ENCODE measurements at places on chromosomes 3 and 15.

- no peak for DNase-seq
Observed at GRCh38 chr3:60990442-60990730, 260.9 kb downstream of the FHIT start.

- peak; percentile 6 for DNase-seq
Observed at GRCh38 chr3:156516284-156516683, 38.6 kb downstream of the SSR3 start.

GRCh38 chr3:19934098-19934566 lies at the start of gene EFHB:
Gene EFHB (minus strand): TSS chr3:19934217. CDS start chr3:19934018, 199 bp downstream.
- DNase-seq: peak; percentile 21

- no peak for DNase-seq
Observed at GRCh38 chr3:64983583-64984359, 296.0 kb upstream of the ADAMTS9 start.

GRCh38 chr15:101318147-101318819 lies 23.2 kb upstream of the SNRPA1 start:
- DNase-seq: no peak

GRCh38 chr3:134824791-134825190 lies 29.7 kb downstream of the EPHB1 start:
- no peak for DNase-seq

DNA sequence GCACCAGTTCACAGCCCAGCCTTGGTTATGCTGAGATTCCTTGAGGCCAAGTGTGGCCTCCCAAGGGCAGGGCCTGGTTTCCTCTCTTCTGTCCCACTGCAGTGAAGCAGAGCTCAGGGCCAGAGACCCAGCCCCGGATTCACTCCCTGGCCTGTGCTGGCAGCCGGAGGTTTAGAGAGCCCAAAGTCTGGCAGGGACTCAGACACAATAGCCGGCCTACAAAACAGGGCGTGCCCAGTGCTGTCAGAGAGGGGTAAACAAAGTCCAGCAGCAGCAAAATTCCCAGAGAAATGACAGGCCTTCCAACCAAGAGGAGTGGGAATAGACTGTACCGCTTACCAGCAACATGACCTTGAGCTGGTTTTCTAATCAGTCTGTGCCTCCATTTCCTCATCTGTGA lies 14.0 kb downstream of the VIPR1 start:
- DNase-seq: no peak

GRCh38 chr3:168575750-168576149 lies 480.0 kb upstream of the GOLIM4 start:
- DNase-seq: no peak

DNA sequence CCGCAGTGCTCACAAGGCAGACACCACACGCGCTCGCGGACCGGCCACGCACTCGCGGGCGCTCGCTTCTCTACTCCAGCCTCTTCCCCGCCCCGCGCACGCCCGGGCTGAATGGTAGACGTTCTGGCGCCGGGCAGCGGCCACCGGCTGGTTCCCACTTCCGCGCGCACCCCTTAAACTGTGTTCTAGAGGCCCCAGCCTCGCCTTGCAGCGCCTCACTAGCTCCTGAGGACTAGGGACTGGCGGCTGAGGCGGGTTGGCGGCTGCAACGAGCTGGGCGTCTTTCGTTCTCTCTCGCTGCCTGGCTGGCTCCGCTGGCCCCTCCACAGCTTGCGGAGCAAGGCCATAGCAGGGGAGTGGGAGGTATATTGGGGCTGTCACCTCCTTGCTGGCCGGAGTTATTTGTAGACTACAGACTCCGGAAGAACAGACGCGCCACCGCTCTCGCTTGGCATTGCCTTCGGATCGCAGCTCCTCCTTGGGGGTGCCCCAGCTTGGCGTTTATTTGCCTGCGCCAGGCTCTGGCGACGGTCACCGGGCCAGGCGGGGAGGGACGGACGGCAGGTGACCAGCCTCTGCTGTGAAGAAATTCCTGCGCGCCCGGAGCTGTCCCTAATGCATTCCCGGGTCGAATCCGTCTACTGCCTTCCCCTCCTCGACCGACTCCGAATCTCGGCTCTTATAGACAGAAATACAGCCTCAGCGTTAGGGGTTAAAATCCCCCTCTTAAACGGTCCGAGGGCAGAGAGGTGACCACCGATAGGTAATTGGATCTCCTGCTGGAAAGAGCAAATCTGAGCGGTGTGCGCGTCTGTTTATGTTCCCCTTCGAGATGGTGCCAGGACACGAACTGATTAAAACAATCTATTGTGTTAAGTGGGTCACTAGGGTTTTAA lies 1.3 kb downstream of the GREM1 start:
- DNase-seq: no peak

DNA sequence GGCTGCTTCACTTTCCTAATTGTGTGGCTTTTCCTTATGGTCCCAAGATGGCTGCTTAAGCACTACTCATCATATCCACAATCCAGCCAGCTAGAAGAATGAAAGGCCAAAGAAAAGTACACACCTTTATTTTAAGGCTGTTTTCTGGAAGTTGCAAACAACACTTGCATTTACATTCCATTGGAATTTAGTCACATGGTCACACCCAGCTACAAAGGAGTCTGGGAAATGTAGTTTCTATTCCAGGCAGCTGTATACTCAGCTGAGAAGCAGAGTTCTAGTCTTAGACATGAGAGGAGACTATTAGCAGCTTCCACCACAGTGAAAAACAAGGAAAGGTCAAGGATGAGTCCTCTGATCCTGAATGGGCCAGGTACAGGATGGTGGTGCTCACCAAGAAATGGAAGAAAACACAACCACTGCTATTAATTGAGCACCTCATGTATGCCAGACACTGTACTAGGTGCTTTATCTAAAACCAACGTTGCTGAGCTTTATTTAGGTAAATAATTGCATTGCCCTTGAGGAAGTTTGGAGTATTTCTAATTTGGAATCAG lies 28.0 kb upstream of the ATG7 start:
- no peak for DNase-seq

DNA sequence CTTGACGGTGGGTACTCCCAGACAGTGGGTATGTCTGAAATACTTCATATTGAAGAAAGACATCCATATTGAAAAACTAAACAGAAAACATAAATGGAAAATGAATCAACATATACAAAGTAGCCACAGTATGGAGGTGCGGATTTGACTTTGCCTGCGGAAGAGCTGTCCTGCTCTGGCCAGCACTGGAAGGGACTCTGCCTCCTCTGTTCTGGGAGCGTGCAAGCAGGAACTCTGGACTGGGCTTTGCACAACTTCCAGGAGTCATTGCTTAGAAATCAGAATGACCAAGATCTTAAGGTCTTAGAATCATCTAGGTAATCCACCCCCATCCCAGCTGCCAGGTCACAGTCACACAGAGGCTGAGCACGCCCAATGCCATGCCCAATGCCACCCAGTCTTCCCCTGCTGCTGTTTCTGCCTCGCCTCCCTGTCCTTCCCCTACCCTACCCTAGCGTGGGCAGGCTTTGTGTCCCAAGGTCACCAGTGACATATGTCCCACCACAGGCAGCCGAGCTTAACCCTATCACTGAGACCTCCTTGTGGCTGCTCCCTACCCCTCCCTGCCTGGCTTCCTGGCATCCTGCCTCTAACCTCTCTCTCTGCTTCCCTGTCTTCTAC lies 36.3 kb downstream of the CDC25A start:
- DNase-seq: no peak

- no peak for DNase-seq
Observed at GRCh38 chr3:34504775-34505174, 706.3 kb downstream of the PDCD6IP start.

DNA sequence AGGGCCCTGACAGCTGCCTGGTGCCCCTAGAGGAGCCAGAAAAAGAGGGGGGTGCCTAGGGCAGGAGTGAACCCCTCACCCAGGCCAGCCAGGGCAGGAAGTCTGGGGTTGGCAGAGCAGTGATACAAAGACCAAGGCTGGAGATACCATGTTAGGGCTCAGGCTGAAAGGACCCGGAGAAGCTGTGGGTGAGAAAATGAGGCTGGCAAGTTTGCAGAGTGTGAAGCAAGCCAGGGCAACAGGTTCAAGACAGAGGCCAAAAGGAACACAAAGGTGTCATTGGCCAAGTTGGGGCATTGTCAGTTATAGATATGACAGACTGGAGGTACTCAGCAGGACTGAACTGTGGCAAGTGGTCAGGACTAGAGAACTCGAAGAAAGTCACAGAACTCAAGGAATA lies 40.6 kb upstream of the IREB2 start:
- DNase-seq: no peak

DNA sequence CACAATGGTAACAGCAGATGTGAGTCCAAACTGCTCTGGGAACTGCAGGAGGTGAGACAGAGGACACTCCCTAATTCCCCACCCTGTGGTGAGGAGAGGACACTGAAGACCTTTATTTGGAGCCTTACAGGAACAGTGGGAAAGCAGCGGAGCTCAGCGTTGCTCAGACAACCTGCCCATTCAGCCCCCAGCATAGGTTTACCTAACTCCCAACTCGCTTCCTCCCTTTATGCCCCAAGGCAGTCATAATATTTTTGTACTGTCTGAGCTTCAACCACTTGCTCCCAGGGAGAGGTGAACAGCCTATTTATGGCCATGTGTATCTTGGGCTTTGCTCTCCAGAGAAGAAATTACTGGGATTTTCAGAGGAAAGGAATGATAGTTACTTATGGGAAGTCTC lies 34.1 kb downstream of the SHC4 start:
- no peak for DNase-seq

GRCh38 chr15:79923079-79923514 lies 26.3 kb upstream of the MTHFS start:
- DNase-seq: peak; percentile 1

DNA sequence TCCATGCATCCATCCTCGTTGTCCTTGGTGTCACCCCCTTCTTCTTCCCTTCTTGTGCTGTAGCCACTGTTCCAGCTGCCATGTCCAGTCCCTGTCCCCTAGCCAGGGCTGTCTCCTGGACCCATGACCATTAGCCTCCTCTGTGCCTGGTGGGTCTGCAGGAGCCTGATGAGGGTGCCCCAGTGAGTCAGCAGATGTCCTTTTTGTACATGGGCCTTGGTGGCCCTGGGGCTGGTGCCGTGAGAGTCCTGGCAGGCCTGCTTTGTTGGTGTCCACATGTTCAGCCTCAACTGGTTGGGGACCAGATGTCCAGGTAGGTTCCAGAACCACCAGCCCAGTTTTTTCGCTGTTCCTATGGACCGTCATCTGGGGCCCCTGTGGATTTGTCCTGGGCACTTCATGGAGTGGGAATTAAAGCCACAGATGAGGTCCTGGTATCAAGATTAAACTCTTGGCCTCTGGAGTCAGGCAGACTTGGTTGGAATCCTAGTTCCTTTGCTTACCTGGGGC lies 66.1 kb downstream of the FBLN2 start:
- DNase-seq: no peak

DNA sequence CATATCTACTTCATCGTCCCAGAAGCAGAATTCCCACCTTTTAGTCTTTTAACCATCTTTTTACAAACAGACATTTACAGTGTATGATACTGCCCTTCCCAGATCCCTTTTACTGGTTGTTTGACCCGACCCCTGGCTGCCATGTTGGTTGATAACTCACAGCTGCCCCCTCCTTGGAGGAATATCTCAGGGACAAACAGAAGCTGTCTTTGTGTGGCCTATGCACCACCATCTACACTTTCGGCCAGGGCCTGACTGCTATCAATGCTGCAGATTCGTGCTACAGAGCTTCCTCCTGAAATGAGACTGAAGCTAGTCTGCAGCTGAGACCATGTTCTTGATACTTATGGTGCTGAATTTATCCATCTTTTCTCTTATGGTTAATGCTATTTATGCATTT lies 6.6 kb upstream of the POLQ start:
- no peak for DNase-seq

DNA sequence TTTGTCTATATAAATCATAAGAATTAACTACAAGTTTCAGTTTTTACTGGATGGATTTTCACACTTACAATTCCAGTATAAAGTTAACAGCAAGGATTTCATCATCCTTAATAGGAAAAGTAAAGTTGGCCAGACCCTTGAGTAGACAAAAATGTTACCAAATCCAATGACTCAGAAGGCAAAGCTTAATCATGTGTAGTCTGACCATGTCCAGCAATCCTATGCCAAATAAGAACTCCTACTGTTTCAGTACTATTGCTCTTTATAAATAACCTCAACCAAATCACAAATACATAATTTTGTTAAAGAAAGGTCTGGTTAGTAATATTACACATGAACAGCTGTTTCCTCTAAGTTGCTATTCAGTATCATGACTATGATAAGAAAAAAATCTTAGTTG lies 35.0 kb downstream of the PLOD2 start:
- DNase-seq: no peak

DNA sequence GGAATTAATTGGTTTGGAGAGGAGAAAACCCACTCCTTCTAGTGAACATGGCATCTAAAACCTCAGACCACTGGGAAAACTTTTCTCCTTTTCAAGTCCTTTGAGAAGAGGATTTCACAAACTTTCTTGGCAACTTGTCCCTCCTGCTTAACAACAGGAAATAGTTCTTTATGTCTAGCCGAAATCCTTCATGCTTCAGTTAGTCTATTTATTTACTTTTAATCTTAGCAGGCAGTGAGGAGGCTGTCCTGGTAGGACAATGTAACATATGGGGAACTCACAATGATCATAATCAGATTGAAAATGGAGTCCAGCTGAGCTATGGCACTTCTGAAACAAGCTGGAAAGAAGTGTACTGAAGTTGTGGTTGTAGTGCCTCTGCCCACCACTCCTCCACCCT lies 50.6 kb downstream of the KY start:
- no peak for DNase-seq

GRCh38 chr3:123546133-123546755 lies 38.6 kb downstream of the HACD2 start:
- no peak for DNase-seq

GRCh38 chr15:21267671-21268395 lies 172.5 kb downstream of the POTEB3 start:
- DNase-seq: no peak

DNA sequence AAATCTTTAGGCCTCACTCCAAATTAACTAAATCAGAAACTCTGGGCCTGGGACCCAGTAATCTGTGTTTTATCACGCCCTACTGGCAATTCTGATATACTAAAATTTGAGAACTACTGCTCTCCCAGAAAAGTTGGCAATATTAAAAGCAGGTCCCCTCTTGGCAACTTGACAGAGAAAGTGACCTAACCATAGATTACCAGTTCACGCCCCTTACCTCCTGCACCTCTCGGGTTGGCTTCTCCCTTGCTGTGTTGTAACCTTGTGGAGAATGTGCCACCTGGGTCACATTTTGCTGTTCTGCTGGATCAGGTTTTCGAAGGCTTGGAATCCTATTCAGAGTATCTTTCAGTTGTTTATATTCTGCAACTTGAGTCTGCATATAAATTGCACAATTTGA lies 59.1 kb downstream of the GOLIM4 start:
- no peak for DNase-seq

- DNase-seq: peak; percentile 23
Observed at GRCh38 chr3:171566803-171567422, 106.7 kb upstream of the TNIK start.

Measured in NCI-H1092 (cell line).